Effector CD4-positive, alpha-beta T cell (primary cell): ENCODE measurements at places on chromosomes 2 and 18.

GRCh38 chr2:184598316-184599053 lies at the start of gene ZNF804A:
ZNF804A (plus strand) TSS chr2:184598529; CDS start chr2:184598960, 431 bp downstream.
- DNase-seq = no peak

- no peak for DNase-seq
Measured at GRCh38 chr2:19687017-19687659, 214.6 kb downstream of the TTC32 start.

- no peak for DNase-seq
Measured at GRCh38 chr2:143705108-143705707, 576.0 kb downstream of the ARHGAP15 start.

DNA sequence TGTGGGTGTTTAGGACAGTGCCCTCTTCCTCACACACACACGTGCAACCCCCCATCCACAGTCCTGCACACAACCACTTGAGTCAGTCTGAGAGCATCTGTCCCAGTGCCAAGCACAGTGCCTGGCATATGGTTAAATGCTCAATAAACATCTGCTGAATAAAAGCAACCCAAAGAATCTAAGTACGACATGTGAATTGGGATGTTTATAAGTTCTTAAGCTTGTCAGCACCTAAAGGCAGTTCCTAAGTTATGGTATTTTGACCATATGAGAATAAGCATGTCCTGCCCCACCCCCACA lies 37.8 kb downstream of the CAPN13 start:
- no peak for DNase-seq

GRCh38 chr18:36411745-36412168 lies 114.2 kb downstream of the FHOD3 start:
- DNase-seq = no peak

DNA sequence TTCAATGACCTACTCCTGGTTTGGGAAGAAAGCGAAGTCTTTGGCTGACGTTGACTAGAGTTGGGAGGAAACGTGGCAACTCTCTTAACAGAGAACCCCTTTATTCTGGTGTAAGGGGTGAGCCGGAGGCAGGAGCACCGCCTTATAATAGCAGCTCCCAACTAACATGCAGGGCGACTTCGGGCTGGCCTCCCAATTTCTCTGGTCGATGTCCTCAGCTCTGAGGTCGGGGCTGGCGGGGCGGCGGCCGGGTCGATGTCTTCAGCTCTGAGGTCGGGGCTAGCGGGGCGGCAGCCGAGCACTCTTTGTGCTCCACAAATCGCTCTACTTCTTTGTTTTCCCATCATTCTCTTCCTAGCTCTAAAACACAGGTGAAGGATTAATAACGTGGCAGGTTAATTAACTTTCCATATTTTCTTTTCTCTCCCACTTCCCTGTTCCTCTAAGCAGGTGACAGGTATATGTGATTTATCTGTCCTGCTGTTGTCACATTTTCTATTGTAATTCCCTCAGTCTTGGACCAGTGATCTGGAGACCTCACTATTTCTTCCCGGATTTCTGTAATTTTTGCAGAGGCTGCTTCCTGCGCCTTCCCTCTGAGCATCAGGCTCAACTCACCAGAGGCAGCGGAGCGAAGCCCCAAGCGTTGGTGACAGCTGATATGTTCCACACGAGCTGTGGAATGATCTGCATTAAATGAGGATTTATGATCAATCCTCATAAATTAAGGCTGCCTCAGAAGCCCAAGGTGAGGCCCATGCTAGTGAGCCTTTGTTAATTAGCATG lies 64.3 kb downstream of the ACKR3 start:
- no peak for DNase-seq

- no peak for DNase-seq
Measured at GRCh38 chr2:228545748-228546145, 364.3 kb upstream of the SPHKAP start.

GRCh38 chr2:188813857-188814256 lies 160.3 kb upstream of the COL3A1 start:
- DNase-seq = no peak

GRCh38 chr2:57669570-57669969 lies 377.0 kb upstream of the VRK2 start:
- DNase-seq = no peak

- no peak for DNase-seq
Measured at GRCh38 chr2:241216211-241216761, 27.8 kb downstream of the ANO7 start.

DNA sequence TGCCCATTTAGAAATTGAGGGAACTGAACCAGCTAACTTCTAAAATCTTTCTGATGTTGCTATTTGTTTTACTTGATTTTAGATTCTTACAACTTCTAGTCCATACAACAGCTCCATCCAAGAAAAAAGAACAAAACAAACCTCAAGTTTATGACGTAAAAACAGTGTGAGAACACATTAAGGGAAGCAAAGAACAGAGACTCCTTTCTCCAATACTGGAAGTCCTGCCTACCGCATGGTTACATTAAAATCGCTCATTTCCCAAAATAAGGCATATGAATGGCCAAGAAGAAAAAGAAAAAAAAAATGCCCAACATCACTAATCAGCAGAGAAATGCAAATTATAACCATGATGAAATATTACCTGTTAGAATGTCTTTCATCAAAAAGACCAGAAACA lies 110.0 kb downstream of the TRIB2 start:
- no peak for DNase-seq

GRCh38 chr18:44536619-44537018 lies 144.1 kb upstream of the SETBP1 start:
- no peak for DNase-seq

- no peak for DNase-seq
Measured at GRCh38 chr18:57906852-57907251, 103.7 kb upstream of the ATP8B1 start.

DNA sequence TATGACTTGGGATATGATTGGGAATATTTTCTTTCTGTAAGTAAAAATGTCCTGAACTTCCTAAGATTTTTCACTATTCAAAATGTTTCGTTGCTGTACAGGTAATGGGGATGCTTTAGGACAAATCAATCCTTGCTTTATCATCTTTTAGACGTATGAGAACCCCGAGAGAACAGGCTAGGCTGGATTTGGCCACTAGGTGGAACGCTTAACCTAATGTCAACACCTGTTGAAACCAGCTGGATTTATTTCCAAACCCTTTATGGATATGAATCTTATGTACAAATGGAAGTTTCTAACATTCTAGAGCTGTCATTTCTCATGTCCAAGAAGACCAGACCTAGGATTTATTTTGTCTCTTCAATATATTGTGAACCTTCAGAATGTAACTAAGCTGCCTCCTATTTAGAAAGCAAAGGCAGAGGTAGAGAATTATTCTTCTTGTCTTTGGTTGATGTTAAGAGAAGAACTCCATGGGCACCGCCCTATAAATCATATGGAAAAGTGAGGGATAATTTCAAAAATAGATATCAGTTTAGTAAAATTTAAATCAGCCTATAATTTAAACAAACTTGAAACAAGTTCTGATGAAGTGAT lies 96.7 kb downstream of the PMAIP1 start:
- no peak for DNase-seq

- no peak for DNase-seq
Measured at GRCh38 chr2:6922201-6922656, 5.0 kb downstream of the RNF144A start.

GRCh38 chr2:227524665-227525064 lies 52.7 kb downstream of the AGFG1 start:
- DNase-seq = no peak

DNA sequence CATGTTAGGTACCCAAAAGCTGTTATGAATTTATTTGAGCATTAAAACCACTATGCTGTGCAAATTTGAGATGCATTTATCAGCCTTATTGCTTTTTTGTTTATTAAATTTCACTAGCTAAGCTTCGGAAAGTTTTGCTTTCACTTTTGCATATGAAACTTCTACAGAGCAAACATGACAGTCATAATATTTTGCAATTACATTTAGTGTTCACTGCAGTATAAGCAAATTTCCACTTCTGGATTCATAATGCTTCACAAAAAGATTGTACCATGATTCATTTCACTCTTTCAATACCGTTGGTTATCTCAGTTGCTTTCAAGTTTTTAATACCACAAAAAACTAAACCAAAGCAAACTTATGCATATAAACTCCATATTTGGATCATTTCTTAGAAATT lies 228.7 kb upstream of the SLC8A1 start:
- no peak for DNase-seq

GRCh38 chr18:76252880-76253279 lies 242.2 kb downstream of the ZNF516 start:
- DNase-seq = no peak

GRCh38 chr2:97669448-97669847 lies at the start of gene C2orf92:
C2orf92 (plus strand) TSS chr2:97669713; CDS start chr2:97669789, 76 bp downstream.
- no peak for DNase-seq

DNA sequence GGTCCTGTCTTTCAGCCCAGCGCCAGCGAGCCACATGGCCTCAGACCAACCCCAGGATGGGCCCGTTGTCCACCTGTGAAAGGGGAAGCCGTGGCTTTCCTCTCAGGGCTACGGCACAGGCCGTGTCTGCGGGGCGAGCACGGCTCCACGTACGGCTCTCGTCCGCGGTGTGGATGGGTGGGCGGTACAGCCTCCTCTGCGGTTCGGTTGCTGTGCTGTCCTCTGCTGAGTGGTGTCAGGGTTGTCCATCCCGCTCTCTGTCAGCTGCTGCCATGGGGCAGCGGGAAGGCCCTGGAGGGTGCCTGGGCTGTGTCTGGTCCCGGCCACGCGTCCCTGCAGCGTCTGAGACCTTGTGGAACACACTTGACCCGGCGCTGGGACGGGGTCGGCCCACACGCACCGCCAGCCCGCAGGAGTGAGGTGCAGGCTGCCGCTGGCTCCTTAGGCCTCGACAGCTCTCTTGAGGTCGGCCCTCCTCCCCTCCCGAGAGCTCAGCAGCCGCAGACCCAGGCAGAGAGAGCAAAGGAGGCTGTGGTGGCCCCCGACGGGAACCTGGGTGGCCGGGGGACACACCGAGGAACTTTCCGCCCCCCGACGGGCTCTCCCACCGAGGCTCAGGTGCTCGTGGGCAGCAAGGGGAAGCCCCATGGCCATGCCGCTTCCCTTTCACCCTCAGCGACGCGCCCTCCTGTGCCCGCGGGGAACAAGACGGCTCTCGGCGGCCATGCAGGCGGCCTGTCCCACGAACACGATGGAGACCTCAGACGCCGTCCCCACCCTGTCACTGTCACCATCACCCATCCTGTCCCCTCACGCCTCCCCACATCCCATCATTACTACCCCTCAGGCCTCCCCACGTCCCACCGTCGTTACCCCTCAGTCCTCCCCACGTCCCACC lies 128.7 kb downstream of the NFATC1 start:
- DNase-seq = peak; percentile 45

GRCh38 chr2:105073591-105073990 lies 35.7 kb downstream of the MRPS9 start:
- DNase-seq = no peak

DNA sequence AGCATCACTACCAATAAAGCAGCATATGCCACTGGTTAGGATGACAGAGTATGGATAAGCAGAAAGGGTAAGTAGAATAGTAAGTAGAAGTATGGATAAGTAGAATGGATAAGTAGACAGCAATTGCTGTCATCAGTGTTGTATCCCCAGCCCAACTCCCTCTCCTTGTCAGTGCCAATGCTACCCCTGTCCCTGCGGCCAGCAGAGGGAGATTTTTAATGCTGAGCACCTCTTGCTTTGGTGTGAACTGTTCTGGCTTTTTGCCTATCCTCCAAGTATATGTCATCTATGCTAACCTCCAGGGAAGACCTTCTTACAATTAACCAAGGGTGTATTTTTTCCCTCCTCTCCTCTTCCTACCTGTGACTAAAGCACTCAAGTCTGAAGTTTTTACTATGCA lies 136.7 kb upstream of the SPHKAP start:
- DNase-seq = no peak

GRCh38 chr18:70578480-70578879 lies 289.6 kb downstream of the SOCS6 start:
- no peak for DNase-seq

GRCh38 chr2:86383844-86384243 lies 46.4 kb upstream of the REEP1 start:
- DNase-seq = no peak

- DNase-seq = no peak
Measured at GRCh38 chr2:45184606-45185005, 175.4 kb upstream of the SIX2 start.

- no peak for DNase-seq
Measured at GRCh38 chr2:102291319-102292075, 19.9 kb upstream of the IL1RL1 start.
